ENCODE measurements at places on chromosomes 12 and 14. TPM values are rescaled to one million over a fixed set of nuclear protein-coding genes. Genes with fewer than 3 reads are reported as not detected.

PTPN21 gene
- polyA plus RNA-seq, result 3.3 TPM

RND1 gene
- 5.8 TPM for polyA plus RNA-seq

SPATS2 gene
- 58.4 TPM for polyA plus RNA-seq

FAM181A gene
- polyA plus RNA-seq, result not detected

SLC10A1 gene
- polyA plus RNA-seq, result not detected

PROX2 gene
- polyA plus RNA-seq, result not detected

THAP2 gene
- polyA plus RNA-seq, result 15.8 TPM

Data from neural cell (in vitro differentiated cells).